Pulmonary artery endothelial cell (primary cell): ENCODE measurements at places on chromosomes 7 and 10.
A peak's percentile ranks its signal among the peaks of the same experiment; 100 is the strongest.

DNA sequence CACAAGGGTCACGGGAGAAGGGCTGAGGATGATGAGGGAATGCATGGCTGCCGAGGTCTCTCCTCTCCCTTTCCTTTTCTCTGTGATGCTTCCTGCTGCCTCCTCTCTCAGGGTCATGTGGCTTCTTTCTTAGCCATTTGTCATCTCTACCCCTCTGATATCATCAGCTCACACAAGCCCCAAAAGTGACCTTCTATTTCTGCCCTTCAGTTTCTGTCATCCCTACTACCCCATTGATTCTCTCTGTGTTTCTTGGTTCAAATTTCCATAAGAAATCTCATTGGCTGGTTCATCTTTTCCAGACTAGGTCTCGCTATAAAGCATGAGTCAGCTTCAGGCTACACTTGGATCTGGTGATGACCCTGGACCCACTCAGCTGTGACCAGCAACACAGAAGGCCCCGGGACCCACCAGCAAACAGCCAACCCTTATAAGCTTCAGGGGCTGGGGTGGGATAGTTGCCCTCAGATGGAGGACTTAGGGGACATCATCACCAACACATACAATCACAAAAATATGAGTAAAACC, 284.3 kb downstream of the SKAP2 start:
- DNase-seq = no peak

DNA sequence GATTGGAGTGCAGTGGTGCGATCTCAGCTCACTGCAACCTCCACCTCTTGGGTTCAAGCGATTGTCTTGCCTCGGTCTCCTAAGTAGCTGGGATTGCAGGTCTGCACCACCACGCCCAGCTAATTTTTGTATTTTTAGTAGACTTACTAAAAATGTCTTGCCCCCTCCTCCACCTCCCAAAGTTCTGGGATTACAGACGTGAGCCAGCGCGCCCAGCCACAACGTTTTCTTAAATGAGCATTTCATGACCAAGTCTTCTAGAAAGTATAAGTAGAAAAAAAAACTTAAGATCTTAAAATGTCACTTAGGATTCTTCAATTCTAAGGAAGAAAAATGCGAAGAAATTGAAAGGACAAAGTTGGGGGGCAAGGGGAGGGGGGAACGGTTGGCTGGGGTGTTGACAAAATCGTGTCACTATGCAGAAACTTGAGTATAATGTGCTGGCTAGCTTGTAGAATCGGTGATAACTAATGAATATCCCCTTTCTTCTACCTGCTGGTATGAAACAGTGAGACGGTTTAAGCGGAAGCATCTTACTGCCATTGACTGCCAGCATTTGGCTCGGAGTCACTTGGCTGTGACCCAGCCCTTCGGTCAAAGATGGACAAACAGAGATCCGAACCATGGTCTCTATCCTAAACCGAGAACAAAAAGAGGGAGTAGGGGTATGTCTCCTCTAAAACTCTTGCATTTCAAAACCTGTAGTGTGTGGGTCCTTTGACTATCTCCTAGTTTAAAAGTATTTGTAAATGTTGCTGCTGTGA, 12.7 kb downstream of the FBH1 start:
- no peak for DNase-seq

DNA sequence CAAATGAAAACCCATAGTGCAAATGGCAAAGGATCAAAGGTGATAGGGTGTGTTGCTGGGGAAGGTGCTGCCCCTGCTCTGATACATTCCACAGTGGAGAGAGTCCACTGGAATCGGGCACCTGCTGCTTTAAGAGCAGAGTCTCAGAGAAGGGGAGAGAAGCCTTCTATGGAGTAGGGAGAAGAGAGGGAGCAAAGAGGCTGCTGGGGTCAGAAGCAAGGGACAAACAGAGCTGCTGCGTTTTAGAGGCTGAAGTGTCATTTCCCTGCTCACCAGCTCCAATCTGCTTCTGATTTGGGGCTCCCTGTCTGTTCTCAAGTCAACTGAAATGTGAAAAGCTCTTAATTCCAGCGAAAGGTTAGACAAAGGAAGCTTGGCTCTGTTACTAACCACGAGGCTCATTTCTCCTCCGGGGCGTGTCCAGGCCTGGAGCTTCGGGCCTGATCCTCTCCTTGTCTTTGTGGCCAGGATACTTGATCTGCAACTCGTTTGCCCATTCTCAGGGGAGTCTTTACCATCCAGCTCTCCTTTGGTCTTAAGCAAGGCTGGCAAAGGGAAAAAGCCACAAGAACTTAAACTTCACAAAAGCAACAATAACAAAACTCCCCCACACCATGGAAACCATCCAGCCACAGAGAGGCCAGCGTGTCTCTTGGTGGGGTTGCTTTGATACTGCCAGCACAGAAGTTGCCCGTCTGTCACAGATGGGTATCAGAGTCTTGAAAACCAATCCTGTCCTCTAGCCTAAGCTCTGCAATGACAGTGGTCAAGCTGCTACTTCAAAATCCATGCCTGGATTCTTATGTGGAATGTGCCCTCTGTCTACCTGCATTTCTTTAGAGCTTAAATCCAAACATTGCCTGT, 692.6 kb downstream of the SUGCT start:
- DNase-seq = no peak

DNA sequence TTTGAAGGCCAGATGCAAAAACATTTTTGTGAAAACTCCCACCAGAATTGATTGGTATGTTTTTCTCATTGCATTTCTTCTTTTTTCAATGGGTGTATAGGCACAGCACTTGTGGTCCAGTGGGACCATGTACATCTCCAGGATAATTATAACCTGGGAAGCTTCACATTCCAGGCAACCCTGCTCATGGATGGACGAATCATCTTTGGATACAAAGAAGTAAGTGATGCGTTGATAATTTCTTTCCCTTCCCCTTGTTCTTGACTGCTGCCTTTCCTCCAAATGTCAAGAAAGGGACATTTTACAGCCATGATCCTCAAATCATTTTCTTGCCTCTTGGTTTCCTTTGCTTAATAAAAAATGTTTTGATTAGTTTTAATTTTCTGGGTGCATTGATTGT, 331.5 kb downstream of the PLXDC2 start:
- DNase-seq = no peak

DNA sequence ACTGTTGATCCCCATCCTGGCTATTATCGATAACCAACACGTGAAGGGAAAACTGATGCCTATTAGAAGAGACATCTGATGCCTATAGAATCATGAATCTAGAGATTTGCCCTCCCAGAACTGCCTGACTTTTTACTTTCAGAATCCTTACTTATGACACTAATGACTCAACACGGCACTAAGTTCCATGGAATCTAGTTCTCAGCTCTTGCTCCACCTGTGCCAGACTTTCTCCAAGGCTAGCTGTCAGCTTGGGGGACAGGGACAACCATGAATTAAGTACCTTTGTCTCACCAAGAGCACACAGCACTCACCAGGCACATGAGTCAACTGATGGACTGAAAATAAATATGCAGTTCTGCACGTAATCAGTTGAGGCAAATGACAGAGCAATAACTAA, 184.2 kb downstream of the FRMD4A start:
- DNase-seq = no peak

DNA sequence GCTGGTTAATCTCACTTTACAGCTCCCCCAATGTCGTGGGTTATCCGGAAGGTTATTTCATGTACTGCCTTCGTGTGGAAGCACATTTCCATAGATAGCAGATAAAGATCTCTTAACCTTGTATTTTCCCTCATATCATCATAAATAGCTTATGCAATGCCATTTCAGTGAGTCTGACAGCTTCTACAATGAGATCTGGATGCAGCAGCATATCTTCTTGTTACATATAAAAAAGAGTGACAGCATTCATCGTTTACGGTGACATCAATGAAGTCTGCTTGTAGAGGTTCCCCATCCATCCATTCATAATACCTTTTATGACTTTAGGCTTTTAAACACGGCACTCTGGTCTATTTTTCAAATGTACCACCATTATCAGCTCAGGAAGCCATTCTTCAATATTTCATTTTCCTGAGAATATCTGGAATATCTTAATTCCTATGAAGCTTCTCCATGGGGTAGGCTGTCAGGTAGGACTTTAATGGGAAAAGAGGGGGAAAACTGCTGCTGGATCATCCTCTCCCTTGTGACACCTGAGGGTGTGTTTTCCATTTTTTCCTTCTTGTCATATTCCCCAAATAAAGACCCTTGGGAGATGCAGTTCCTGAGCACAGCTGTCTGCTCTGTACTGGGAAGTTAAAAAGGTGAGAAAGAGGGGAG, 51.9 kb upstream of the CTBP2 start:
- no peak for DNase-seq

- no peak for DNase-seq
These were observed 55.8 kb downstream of the STK32C start for GRCh38 chr10:132251928-132252327.

DNA sequence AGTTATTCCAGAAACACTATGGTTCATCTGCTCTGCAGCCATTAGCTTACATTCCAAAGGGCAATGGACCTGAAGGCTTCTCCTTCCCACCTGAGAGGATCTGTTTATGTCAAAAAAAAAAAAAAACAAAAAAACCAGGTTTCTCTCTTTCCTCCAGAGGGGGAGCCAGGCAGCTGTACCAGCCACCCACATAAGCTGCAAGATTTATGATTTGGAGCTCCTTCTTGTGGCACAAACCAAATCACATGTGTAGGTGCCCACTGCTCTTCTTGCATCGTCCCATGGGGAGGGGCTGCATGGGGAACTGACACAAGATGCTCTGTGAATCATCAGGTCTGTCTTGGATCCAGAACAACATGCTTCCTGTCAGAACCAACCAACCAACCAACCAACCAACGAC, 231.6 kb upstream of the IGFBP3 start:
- DNase-seq = no peak

- no peak for DNase-seq
These were observed 43.4 kb downstream of the LDB3 start for GRCh38 chr10:86711513-86712316.

GRCh38 chr10:81104494-81104893, 566.8 kb downstream of the SH2D4B start:
- DNase-seq = no peak

GRCh38 chr7:80307227-80307856, 172.7 kb downstream of the GNAI1 start:
- no peak for DNase-seq

GRCh38 chr10:6493521-6494441, 86.3 kb downstream of the PRKCQ start:
- no peak for DNase-seq

- no peak for DNase-seq
These were observed 86.5 kb downstream of the ARMH3 start for GRCh38 chr10:101969412-101969922.

- DNase-seq = no peak
These were observed 218.6 kb upstream of the INHBA start for GRCh38 chr7:41921453-41921981.

DNA sequence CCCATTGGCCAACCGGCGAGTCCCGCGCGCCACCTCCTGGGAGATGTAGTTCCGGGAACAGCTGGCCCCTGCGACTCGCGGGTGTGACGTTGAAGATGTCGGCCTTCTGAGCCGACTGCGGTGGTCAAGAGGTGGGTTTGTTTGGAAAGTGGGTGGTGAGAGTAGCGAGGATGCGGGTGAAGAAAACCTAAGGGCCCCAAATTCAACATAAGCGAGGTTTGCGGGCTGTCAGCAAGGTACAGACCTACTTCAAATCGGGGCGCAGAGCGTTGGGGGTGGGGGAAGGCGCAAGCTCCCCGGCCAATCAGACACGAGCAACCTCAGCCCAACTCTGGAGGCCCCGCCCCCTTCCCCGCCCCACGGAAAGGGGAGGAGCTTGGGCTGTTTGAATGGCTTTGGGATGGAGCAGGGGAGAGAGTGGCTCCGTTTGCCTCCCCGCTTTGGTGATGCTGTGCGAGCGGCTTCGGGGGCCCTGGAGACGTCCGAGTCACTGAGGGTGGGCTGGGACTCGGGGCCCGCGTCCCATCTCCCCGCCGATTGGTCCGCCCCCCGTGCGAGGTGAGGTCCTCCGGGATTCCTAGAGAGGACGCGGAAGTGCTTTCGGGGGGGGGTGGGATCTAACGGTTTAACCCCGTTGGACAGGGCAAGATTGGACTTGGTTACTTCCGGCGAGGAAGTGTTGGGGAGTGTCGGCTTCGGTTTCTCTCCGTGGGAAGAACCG, at the start of gene ZKSCAN5:
Gene ZKSCAN5 (plus strand): TSS at position 60 of the 721 bp plus-strand sequence. CDS start 1,383 bp downstream, outside the sequence.
- DNase-seq = peak; percentile 90

- no peak for DNase-seq
These were observed 1.9 kb upstream of the ANKRD7 start for GRCh38 chr7:118222591-118222990.

DNA sequence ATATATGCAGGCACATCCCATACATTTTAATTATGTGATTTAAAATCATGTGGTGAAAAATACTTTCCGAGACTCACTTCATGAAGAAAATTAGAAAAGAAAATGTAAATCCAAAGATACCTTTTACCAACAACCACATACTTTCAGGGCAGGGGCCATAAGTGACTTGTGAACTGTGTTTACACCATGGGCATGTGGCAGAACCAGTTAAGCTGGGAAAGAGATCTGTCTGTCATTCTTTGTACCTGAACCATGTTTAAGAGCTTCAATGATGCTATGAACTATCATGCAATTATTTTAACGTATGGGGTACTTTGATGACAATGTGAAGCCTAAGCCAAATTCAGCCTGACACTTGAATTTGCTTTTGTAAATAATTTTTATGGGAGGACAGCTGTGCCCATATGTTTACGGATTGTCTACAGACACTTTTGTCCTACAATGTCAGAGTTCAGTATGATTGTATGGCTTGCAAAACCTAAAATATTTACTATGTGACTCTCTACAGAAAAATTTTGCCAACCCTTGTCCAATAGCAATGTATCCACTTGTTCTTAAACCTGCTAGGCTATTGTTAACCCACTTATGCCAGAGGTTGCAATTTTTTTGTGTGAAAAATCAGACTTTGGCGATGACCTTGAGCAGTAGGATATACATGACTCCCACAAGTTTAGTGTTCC, 654.6 kb downstream of the TNS3 start:
- DNase-seq = no peak

DNA sequence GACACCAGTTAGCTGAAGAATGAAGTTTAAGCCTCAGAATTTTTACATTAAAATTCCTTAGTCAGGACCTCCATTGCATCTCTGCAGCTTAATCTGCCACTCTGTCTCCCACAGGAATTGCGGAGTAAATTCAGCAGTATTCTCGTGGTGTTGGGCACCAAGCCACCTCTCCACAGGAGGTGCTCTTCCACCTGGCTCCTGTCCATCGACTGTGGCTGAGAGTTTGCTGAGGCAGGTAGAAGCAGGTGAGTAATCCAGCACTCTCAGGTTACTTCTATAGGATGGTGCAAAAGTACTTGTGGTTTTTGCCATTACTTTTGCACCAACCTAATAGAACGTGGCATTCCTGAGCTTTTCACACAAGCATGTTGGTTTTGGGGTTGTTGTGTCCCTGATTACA, 134.1 kb downstream of the GFRA1 start:
- DNase-seq = no peak
